ENCODE measurements at places on chromosomes 6 and 20. TPM values are rescaled to one million over a fixed set of nuclear protein-coding genes. Genes with fewer than 3 reads are reported as not detected.

SMIM8 gene
- total RNA-seq = 3.2 TPM

SNAP25 gene
- total RNA-seq = not detected

EXOC2 gene
- 14.6 TPM for total RNA-seq

ZNF391 gene
- total RNA-seq = 8.3 TPM

DNA sequence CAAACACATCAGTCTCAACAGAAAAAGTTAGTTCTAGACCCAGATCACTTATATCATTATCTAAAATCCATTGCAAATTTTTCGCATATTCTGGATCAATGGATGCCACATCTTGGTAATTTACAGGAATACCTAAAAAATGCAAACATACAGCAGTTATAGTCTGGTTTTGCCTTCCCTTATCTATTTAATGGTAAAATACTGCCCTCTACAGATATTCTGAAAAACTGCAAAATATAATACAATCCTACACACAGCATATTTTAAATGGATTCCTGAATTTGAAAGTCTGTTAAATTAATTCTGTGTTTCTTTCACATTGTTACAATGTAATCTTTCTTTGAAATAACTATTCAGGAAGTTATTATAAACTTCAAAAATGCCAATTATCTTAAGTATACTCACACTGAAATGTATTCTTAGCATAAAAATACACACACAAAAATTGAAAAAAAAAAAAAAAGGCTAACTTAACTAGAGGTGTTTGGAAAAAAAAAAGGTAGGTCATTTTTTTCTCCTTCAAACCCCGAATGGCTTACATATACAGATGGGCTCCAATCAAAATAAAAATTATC lies 88.4 kb downstream of the HACE1 start:
- no peaks in the 10 kb centered on the region for H3K27me3 ChIP-seq
- H3K4me3 ChIP-seq = no peak overlapping the region
- H3K27ac ChIP-seq = no peak overlapping the region
- peak; percentile 40 for DNase-seq
- H3K36me3 ChIP-seq = peaks cover 6% of the 10 kb centered on the region
- peaks cover 5% of the 10 kb centered on the region for H3K4me1 ChIP-seq

DNA sequence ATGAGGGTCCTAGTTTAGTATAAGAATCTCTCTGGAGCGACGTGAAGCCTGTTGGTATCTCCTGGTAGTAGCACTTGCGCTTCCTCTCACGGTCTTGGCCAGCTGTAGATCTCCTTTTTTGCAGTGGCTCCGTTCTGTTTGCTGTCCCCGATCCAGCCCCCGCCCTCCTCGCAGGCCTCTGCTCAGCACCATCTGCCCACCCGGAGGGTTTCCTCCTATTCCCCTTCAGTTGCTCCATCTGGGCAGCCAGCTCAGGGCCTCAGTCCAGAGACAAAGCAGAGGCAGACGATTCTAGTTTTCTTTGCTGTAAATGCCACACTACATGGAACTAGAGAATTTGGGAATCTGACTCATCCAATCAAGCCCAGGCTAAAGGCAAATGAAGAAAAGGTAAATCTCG lies 126.6 kb downstream of the TIAM2 start:
- DNase-seq = no peak
- H3K27ac ChIP-seq = no peak overlapping the region
- peaks cover 9% of the 10 kb centered on the region for H3K4me1 ChIP-seq
- H3K27me3 ChIP-seq = no peaks in the 10 kb centered on the region
- no peak overlapping the region for H3K4me3 ChIP-seq
- H3K36me3 ChIP-seq = peaks cover 10% of the 10 kb centered on the region

GRCh38 chr20:25389858-25390537 lies 637 bp downstream of the ABHD12 start:
- no peak overlapping the region for H3K27ac ChIP-seq
- peak; percentile 35 for DNase-seq
- peaks cover 7% of the 10 kb centered on the region for H3K4me1 ChIP-seq
- peak overlapping the region; percentile 75 for H3K4me3 ChIP-seq
- peaks cover 20% of the 10 kb centered on the region for H3K36me3 ChIP-seq

DNA sequence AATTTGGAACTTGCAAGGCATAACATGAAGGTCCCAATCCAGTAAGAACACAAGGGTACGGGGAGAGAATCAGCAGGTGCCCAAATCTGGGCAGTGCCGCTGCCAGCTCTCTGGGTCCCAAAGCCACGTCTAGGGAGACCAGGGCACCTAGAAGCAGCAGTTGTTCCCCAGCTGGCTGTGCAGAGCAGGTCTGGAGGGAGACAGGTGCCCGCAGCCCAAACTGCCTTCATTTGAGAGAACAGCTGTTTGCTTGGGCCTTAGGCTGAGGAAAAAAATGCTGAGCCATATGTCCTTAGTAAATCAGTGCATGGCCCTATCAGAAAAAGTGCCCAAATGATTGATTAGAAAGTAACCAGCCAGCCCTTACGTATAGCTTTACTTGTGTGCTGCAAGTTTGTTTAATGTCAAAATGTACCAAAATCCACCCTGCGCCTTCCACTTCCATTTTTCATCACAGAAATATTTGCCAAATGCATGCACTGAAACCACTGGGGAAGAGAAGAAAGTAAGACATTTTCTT lies 9.1 kb upstream of the PRELID3B start:
- H3K27me3 ChIP-seq = peaks cover 32% of the 10 kb centered on the region
- no peak overlapping the region for H3K27ac ChIP-seq
- H3K4me3 ChIP-seq = no peak overlapping the region
- H3K36me3 ChIP-seq = no peaks in the 10 kb centered on the region
- no peak for DNase-seq
- H3K4me1 ChIP-seq = peaks cover 8% of the 10 kb centered on the region

GRCh38 chr6:92273694-92274093 lies 1145.7 kb downstream of the EPHA7 start:
- no peak overlapping the region for H3K4me3 ChIP-seq
- peaks cover 22% of the 10 kb centered on the region for H3K27me3 ChIP-seq
- no peak overlapping the region for H3K27ac ChIP-seq
- DNase-seq = no peak
- H3K36me3 ChIP-seq = no peaks in the 10 kb centered on the region
- peaks cover 7% of the 10 kb centered on the region for H3K4me1 ChIP-seq

DNA sequence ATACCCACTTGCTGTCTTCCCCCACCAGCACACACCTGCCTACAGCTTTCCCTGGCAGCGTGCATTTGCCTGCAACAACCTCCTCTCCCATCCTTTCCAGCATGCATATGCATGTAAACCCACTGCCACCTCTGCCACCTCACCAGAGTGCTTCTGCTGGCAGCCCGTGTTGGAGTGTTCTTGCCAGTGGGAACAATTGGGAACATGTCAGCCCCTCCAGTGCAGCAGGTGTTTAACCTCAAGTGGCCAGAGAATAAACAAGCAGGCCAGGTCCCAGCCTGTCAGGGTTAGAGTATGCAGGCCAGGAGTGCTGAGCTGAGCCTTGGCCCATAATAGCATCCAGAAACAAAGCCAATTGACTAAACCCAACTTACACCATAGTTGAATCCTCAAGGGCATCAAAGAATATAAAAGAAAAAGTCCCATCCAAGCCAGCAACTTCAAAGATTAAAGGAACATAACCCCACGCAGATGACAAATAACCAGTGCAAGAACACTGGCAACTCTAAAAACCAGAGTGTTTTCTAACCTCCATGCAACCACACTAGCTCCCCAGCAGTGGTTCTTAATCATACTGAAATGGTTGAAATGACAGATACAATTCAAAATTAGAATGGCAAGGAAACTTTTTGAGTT lies 1212.1 kb upstream of the CITED2 start:
- H3K36me3 ChIP-seq = no peaks in the 10 kb centered on the region
- no peaks in the 10 kb centered on the region for H3K4me1 ChIP-seq
- no peak overlapping the region for H3K4me3 ChIP-seq
- DNase-seq = no peak
- no peaks in the 10 kb centered on the region for H3K27me3 ChIP-seq

- peaks cover 51% of the 10 kb centered on the region for H3K36me3 ChIP-seq
- peak; percentile 67 for DNase-seq
- H3K4me3 ChIP-seq = peak overlapping the region; percentile 57
- H3K27ac ChIP-seq = peak overlapping the region; percentile 77
- H3K4me1 ChIP-seq = peaks cover 64% of the 10 kb centered on the region
- H3K27me3 ChIP-seq = no peaks in the 10 kb centered on the region
These were observed 60.4 kb downstream of the FOXO3 start for GRCh38 chr6:108621117-108621516.

DNA sequence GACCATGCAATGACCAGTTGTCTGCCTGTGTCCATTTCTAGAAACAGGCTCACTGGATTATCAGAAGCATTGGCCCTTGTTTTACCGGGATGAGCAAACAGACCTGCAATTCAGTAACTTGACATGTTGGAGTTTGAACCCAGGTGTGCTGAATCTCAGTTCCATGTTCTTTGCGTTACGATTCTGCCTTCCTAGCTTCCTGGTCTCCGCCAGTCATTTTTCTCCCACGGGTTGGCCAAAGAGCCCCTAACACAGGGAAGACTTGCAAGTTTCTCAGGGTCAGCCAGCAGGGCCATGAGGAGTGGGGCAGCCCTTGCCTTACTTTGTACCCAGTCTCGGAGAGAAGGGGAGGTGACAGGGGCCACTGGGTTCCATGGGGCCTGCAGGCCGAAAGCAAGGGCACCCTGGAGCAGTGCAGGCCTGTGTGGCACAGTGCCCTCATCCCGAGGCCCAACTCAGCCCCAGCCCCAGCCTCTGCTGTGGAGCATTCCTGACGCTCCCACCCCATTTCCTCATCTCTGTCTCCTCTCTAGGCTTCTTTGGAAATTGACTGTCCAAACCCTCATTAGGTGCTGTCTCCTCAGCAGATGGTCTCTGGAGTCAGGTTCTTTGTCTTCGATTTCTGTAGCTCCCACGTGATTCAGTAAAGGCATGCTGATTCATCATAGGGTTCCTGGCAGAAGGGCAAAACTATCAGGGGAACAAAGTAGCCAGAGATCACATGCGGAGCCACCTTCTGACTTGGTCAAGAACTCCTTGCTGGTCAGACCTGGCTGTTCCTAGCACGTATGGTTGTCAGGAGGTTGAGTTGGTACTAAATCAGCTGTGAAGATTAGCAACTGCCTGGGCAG lies 23.6 kb downstream of the CDS2 start:
- H3K4me1 ChIP-seq = peaks cover 25% of the 10 kb centered on the region
- DNase-seq = peak; percentile 47
- H3K27ac ChIP-seq = peak overlapping the region; percentile 11
- H3K36me3 ChIP-seq = no peaks in the 10 kb centered on the region
- H3K27me3 ChIP-seq = no peaks in the 10 kb centered on the region

DNA sequence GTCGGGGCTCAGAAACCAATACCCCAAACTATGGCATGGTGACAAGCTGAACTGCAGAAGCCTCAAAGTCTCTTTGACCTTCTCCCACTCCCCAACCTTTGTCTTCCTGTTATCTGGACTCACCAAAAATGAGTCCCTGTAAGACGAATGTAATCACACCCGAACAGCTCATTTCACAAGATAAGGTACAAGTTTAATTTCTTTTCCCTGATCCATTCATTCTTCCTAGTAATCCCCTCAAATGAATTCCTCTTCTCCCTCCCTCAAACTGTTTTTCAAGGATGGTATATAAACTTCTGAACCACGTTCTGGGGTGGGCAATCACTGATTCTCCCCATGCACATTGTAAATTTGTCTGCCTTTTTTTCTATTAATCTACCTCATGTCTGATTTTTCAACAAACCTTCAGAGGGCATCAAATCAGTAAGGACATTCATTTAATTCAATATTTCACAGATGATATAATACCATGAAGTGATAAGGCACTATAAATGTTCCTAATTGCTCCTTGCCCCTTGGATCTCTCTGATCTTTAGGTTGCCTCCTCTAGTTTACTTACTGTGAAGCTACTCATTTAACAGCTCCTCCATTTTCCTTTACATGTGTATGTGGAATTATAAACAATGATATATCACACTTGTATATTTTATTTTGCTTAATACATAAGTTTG lies 77.2 kb downstream of the OR2B2 start:
- peaks cover 27% of the 10 kb centered on the region for H3K4me1 ChIP-seq

GRCh38 chr20:58608096-58608840 lies 42.8 kb upstream of the STX16 start:
- H3K27ac ChIP-seq = no peak overlapping the region
- H3K4me1 ChIP-seq = no peaks in the 10 kb centered on the region
- no peak overlapping the region for H3K4me3 ChIP-seq
- no peaks in the 10 kb centered on the region for H3K36me3 ChIP-seq

DNA sequence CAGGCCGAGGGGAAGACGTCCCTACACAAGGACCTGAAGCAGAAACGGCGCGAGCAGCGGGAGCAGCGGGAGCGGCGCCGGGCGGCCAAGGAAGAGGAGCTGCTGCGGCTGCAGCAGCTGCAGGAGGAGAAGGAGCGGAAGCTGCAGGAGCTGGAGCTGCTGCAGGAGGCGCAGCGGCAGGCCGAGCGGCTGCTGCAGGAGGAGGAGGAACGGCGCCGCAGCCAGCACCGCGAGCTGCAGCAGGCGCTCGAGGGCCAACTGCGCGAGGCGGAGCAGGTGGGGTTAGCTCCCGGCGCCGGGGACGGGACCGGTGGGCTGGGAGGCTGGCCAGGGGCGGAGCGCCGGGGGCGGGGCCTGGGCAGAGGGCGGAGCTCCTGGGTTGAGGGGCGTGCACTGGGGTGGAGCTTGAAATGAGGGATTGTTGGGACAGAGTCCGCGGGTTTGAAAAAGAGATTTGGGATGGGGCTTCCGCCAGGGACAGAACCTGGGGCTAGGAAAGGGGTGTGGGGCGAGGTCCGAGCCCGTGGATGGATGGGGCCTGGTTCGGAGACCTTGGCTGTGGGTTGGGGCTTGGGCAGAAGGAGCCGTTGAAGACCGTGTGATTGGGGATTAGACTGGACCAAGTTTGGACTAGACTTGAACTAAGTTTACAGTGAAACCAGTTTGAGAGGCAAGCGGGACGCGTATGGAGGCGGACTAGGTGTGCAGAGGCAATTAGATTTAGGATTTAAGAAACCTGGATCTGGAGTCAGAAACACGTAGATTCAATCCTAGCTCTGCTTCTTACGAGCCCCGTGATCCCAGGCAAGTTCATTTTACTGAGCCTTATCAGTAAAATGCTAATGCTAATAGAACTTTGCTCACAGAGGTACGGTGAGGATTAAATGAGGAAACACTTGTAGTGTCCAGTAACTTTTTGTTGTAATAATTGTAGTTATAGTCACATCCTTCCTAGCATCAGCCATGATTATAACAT lies 20.9 kb downstream of the DEF6 start:
- DNase-seq = peak; percentile 48
- peaks cover 42% of the 10 kb centered on the region for H3K36me3 ChIP-seq
- peaks cover 10% of the 10 kb centered on the region for H3K4me1 ChIP-seq
- H3K4me3 ChIP-seq = peak overlapping the region; percentile 77
- H3K27ac ChIP-seq = no peak overlapping the region
- H3K27me3 ChIP-seq = no peaks in the 10 kb centered on the region

DNA sequence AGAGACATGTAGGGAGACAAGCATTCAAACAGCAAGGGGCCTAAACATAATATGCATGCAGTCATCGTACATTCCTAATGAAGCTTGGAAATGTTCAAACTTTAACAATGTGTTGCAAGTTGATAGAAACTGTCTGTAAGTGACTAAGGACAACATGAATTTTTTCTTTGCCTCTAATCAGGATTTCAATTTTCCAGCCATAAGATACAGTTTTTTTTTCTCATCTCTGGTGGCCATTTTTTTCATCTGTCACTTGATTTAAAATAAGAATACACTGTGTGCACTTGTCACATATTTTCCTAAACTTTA lies 22.2 kb upstream of the MTRF1L start:
- H3K4me3 ChIP-seq = no peak overlapping the region
- peaks cover 6% of the 10 kb centered on the region for H3K4me1 ChIP-seq
